ENCODE measurements at places on chromosomes 1 and 21. TPM values are rescaled to one million over a fixed set of nuclear protein-coding genes. Genes with fewer than 3 reads are reported as not detected.

Gene BEND5
- total RNA-seq, result 4.4 TPM

Gene HSD3B2
- total RNA-seq, result not detected

Gene S100A7A
- total RNA-seq, result not detected

DNA sequence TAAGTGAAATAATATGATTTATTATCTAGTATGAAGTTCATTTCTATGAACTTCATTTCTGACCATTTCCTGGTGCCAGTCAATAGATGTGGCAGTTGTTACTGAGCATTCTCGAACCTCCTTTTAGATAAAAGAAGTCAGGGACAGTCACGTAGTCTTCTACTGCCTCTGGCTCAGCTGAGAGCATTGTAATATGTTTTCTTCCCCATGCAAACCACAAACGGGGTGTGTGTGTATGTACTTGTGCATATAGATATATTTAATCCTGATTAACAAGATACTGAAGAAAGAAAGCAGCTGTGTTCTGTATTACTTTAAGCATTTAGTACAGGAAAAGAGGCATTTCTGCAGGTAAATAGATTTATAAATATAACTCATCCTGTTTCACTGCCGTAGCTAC lies 21.6 kb downstream of the ZNF684 start:
- H3K27ac ChIP-seq, result no peak overlapping the region
- DNase-seq, result no peak
- H3K4me1 ChIP-seq, result no peaks in the 10 kb centered on the region

DNA sequence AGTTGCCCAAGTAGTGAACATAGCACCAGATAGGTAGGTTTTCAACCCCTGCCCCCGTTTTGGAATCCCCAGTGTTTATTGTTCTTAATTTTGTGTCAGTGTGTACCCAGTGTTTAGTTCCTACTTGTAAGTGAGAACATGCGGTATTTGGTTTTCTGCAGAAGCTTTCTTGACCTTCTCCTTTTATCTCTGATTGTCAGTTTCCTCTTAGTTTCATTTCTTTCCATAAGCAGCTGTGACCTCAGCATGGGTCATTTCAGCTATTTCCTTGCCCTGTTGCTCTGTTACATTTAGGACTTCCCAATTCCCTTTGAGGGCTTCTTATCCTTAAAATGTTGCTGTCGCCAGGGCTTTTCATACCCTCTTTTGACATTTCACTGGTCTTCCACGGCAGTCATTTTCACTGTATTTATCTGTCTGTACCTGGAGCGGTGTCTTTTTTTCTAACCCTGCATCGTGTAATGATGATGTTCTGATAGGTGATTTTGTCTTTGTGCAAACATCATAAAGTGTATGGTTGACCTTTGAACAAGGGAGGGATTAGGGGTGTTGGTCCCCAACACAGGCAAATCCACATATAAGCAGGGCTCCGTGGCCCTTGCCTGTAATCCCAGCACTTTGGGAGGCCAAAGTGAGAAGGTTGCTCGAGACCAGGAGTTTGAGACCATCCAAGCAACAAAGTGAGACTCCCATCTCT lies 15.0 kb downstream of the ITSN1 start:
- H3K36me3 ChIP-seq, result no peaks in the 10 kb centered on the region
- no peak overlapping the region for H3K27ac ChIP-seq
